Urinary bladder (tissue), 4 donors: ENCODE measurements at places on chromosomes 2 and 18. TPM values are rescaled to one million over a fixed set of nuclear protein-coding genes. Genes with fewer than 3 reads are reported as not detected.

Gene LONRF2
- 5.0 TPM for polyA plus RNA-seq

Gene SCN3A
- 0.89 TPM for polyA plus RNA-seq

Gene AQP4
- polyA plus RNA-seq, result 0.05 TPM

Gene SP3
- 38.8 TPM for polyA plus RNA-seq

DNA sequence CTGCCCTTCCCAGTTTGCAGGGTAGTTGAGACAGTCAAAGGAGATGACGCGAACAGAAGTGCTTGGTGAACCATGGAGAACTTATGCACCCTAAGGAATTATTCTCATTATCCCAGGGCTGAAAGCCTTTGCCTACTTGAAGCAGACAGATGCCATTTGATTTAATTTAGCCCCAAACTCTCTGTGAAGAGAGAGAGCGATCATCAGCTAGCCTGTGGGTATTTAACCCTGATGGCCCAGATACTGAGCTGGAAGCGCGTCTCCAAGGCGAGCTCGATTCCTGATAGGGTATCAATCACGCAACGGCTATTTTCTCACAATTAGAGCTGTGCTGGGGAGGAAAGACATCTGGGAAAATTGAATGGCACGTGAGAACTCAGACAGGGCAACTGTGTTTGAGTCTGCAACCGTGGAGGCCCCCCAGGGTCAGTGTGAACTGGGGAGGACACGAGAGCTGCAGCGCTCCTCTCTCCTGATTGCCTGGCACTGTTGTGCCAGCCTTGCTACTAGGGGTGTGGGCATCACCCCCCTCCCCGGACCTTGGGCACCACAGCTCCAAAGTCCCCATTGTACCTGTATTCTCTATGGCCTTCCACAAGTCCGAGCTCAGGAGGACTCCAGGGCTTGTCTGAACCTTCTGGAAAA is 73.2 kb downstream of the CAPN13 start:
- DNase-seq, result no peak

DNA sequence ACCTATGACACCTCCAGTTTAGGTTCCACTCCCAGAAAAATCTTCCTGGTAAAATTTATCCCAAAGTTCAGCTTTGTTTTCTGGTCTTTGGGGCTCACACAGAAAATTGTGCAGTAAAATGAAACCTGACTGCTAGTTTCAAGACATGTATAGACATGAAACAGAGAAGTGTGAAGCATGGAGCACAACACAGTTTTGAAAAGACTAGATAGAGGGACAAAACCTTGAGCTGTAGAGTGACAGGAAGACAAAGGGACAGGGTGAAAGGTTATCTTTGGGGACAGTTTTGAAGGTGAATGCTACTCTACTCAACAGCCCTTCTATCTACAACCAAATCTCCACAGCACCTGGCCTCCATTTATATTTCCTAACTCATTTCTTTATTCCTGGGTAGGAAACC is 352.6 kb downstream of the RBM43 start:
- DNase-seq, result no peak

GRCh38 chr18:58788470-58788869 is 76.2 kb upstream of the ZNF532 start:
- DNase-seq, result no peak

- no peak for DNase-seq
Measured at GRCh38 chr2:46029332-46029811, 267.8 kb upstream of the EPAS1 start.

DNA sequence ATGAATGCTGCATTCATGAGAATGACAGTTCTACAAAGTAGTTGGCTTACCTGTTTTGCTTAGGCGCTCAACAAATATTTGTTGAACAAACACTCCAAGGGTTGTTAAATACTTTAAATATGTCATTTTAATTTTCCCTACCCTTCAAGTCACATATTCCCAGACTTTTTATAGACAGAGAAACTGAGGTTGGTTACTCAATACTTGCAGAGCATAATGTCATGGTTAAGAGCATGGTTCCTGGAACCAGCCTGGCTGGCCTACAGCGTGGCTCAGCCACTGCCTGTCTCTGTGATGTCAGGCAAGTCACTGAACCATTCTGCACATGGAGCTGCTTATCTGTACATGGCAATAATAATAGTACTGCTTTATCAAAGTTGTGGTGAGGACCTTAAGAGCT is 120.0 kb upstream of the STK17B start:
- DNase-seq, result no peak
